ENCODE measurements at places on chromosomes 16 and 17.

DNA sequence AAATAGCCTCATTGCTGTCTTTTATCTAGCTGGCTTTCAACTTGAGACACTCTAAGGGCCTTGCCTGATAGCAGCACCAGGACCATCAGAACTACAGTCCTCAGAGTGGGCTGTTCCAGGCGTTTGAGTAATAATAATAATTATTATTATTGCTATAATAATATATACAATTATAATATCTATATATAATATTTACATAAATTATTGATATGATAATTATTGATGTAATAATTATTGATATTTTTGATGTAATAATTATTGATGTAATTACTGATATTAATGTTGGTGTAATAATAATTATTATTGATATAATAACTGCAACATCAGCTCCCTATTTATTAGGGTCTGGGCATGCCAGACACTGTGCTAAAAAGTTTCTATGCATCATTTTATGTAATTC lies 25.6 kb upstream of the CRHR1 start:
- no peak for DNase-seq

GRCh38 chr16:87363771-87364455 lies 19.7 kb downstream of the FBXO31 start:
- no peak for DNase-seq

GRCh38 chr17:63600569-63601438 lies at the start of gene TACO1:
Gene TACO1 (plus strand): TSS chr17:63600895. CDS start chr17:63601084, 189 bp downstream.
- DNase-seq = peak; percentile 71

DNA sequence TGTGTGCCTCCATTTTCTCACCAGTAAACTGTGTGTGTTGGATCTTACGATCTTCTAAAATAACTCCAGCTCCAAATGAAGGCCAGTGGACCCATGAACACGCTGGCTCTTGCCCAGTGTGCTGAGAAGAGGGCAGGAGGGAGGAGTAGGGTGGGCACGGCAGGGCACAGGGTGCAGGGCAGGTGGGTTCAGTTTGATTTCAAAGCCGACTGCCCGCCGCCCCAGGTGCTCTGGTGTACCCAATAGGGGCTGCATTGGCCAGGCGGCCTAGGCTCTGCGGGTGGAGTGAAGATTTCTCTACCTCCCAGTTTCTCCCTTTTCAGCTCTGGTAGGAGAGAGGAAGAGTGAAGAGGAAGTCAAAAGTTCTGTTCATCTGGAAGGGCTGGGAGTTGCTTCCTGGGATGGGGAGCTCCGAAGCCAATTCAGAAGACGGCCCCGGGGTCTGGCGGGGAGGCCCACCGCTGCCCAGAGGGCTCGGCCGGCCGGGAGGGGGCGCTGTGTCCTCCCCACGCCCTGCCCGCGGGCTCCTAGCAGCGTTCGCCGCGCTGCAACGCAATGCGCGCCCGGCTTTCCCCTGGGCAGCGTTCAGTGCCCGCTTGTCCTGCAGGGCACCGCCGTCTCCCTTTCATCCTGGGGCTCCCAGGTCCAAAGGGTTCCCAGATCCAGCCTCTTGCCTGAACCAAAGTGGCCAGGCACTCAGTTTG lies 1.1 kb upstream of the CRHR1 start:
- DNase-seq = no peak

GRCh38 chr17:8029121-8029520 lies 9.7 kb upstream of the ALOX15B start:
- DNase-seq = no peak

- DNase-seq = no peak
These were observed 5.5 kb upstream of the LDHD start for GRCh38 chr16:75121949-75122568.

GRCh38 chr17:52376137-52376536 lies 217.6 kb upstream of the CA10 start:
- no peak for DNase-seq

DNA sequence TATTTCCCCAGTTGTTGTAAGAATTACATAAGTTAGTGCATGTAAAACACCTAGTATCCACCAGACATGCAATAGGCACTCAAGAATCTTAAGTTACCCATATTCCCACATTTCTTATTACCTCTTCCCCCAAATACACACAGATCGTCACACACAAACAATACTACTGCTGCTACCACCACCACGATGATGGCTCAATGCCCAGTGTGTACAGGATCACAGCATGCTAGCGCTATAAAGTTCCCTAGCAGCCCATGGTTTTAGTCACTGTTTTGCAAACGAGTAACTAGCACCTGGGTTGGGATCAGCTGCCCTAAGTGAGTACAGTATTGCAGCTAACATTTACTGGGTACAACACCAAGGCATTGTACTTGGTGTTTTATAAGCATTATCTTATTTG lies 411.7 kb downstream of the UTP18 start:
- DNase-seq = no peak

- DNase-seq = no peak
These were observed 2.4 kb upstream of the SLC5A10 start for GRCh38 chr17:18949566-18949965.

GRCh38 chr17:68296217-68297191 lies 5.2 kb downstream of the ARSG start:
- no peak for DNase-seq

DNA sequence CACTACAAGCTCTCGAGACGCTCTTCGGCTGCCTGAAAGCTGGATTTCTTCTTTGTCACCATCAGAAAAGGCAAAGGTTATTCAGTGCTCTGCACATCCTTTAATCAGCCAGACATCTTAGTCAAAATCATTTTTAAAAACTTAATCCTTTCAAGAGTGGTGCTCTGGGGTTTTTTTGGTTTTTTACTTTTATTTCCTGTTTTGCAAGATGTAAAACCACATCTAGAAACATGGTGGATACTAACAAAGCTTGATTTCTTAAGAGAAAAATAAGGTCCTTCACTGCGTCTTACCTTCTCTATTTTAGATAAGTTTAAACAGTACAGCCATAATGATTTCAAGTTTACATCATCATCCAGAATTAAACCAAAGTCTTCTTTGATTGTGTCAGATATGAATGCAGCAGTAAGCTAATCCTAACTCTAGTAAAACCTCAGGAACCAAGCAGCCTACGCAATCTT lies 6.3 kb downstream of the ANKRD11 start:
- no peak for DNase-seq

GRCh38 chr16:85027958-85028684 lies 526 bp downstream of the KIAA0513 start:
- no peak for DNase-seq

DNA sequence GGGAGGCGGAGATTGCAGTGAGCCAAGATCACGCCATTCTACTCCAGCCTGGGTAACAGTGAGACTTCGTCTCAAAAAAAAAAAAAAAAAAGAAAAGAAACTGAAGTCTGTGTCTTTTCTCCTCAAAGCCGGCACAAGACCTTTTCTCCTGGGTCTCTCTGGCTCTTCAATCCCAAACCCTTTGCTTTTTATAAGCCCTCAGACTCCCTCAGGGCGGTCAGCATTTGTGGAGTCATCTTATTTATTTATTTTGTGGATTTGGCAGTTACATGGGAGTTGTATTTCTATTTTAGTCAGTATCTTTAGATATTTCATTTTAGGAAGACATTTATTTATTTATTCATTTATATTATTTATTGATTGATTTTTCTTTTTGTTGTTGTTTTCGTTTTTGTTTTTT lies 57.7 kb upstream of the MAP3K14 start:
- no peak for DNase-seq

GRCh38 chr17:67400193-67400592 lies 23.1 kb downstream of the PITPNC1 start:
- no peak for DNase-seq

DNA sequence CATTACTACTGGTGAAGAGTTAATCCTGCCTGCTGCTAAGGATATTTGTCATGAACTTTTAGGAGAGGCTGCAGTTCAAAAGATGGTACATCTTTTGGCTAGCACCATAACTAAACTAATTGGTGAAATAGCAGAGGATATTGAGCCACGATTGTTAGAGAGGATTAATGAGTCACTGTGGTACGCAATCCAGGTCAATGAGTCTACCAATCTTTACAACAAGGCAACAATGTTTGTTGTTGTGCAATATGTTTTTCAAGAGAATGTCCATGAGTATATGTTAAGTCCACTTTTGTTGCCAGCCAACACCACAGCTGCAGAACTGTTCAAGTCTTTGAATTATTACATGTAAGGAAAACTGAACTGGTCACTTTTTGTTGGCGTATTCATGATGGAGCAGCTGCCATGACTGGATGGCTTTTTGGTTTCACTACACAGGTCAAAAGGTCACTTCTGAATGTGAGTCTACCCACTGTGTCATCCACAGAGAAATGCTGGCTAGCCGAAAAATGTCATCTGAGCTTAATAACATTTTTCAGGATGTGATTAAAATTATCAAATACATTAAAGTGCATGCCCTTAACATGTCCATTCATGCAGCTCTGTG lies 402.6 kb upstream of the KIF2B start:
- no peak for DNase-seq

GRCh38 chr16:69241926-69242325 lies 55.0 kb downstream of the SNTB2 start:
- no peak for DNase-seq

DNA sequence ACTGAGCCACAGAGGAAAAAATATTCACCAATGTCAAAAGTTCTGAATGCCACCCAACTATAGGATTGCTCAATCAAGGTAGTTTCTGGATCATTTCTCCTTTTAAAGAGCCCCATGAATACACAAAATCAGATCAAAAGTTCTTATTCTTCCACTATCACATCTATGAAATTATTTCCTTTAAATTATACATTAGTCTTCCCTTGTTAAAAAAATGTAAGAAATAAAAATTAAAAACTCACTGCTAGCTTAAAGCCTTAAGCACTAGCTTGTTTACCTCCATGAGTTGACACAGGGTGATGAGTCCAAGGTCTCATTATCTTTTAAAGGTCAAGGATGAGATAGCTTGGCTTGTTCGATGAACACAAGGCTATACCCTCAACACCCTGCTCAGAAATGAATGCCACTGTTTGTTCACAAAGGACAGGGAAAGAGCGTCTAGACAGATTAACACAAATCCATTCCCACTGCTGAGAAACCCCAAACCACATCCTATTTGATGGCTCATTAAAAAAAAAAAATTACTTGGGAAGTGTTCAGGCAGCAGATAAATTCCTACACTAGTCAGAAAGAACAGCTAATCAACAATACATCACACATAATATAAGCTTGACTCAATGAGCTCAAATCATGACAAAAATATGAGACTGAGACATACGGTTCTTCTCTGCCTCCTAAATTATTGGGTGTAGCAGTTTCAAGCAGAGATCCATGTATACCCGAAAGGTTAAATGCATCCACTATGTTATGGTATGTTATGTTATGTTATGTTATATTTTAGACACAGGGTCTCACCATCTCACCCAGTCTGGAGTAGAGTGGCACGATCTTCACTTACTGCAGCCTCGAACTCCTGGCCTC lies 118.9 kb downstream of the PARN start:
- DNase-seq = no peak

- DNase-seq = no peak
These were observed 11.8 kb upstream of the NUDT16L1 start for GRCh38 chr16:4681471-4682083.

- no peak for DNase-seq
These were observed 17.1 kb downstream of the FOXK2 start for GRCh38 chr17:82536512-82537201.

DNA sequence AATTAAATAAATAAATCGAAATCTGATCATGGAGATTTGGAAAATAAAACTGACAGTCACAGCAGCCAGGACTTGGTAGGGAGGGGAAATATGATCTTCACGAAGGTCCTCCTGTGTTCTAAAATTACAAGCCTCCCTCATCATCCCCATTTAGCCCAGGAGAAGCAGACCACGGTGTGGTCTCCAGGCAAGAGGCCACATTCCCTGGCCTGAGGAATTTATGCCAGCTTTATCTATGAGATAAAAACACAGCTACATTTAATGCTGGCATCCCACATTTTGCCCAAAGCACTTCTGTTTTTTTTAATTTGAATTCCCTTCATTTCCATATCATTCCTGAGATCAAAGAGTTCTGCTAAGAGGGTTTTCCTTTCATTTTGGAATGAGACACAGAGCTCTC lies 43.2 kb downstream of the ABCC12 start:
- no peak for DNase-seq

GRCh38 chr17:82050761-82051641 lies 610 bp downstream of the RFNG start:
- DNase-seq = no peak

DNA sequence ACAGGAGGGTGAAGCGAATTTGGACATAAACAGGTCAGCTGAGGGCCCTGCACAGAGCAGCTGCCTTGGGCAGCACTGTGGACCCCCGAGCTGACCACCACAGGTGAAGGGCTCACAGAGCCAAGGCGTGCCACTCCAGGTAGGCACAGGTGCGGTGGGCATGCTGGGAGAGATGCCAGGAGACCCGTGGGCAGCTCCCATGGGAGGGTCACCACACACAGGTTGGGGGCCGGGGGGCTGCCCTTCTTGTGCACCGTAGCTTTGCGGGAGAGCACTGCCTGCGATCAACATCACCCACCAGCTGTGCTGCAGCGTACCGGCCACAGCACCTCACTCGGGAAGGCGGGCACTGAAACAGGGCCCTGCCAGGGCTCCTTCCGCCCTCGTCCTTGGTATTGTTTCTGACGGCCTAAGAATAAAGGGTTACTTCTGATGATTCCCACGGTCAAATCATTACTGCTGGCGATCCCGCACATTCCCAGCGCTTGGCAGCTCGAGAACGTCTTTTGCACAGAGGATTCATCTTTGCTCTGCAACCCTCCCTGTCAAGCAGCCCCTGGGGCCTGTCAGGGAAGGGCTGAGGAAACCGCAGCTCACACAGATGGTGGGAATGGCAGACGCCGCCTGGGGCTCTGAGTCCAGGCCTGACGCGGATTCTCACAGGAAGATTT lies 181.7 kb downstream of the BANP start:
- DNase-seq = no peak

GRCh38 chr17:5922476-5922875 lies 147.7 kb upstream of the WSCD1 start:
- DNase-seq = no peak

DNA sequence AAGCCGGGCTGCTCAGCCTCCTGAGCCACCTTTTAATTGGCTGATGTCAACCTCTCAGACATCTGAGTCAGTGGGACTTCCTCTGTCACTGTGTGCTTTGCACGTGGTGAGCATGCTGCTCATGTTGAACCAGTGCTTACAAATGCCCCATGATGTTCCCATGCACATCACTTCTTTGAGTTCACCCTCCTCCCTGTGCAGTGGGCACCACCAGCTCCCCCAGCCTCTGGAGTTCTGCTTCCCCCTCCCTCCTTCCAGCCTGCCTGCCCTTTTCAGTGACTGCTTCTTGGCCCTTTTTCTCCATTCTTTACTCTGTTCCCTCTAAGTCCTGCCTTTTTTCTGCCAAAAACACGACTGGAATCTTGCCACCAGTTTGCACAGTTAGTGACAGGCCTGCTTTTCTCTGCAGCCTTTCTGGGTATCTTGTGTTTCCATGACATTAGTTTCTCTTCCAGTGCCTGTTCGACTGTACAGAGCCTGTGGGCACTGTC lies 41.6 kb downstream of the USP10 start:
- no peak for DNase-seq

DNA sequence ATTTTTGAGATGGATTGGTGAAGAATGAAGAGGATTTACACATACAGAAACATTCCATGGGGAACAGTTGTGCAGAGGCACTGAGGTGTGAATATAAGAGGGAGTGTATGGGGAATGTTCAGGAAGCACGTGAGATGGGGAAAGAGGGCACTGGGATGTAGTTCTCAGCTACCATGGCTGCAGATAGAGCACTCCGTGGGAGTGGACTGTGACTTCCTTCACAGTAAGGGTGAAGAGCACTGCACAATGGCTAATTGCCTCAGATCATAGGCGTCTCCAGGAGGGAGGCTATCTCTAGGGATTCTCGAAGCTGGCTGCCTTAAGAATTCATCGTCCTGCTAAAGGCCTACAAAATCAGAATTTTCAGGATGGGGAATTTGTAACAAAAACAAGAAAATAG lies 7.0 kb downstream of the YPEL2 start:
- no peak for DNase-seq

Data from activated CD4-positive, alpha-beta T cell treated with anti-CD3 and anti-CD28 coated beads, Interleukin-2, amount 50 U/mL, for 24 hours (primary cell).